ENCODE measurements at places on chromosomes 4 and X.

DNA sequence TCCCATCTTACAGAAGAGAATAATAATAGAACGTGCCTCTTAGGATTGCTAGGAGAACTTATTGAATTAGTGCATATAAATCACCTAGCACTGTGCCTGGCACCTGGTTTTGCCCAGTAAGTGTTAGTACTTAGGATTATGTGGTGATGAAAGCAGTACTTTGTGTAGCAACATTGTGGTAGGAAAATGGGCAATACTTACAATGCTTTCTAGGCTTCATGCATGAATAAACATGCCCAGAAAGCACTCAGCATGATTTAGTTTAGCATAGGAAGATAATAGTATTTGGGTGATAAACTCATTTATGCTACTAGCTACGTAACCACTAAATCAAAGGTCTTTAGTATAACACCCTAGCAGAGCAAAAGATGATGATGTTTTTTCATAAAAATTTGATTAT lies 105.6 kb downstream of the NEUROG2 start:
- DNase-seq: no peak

DNA sequence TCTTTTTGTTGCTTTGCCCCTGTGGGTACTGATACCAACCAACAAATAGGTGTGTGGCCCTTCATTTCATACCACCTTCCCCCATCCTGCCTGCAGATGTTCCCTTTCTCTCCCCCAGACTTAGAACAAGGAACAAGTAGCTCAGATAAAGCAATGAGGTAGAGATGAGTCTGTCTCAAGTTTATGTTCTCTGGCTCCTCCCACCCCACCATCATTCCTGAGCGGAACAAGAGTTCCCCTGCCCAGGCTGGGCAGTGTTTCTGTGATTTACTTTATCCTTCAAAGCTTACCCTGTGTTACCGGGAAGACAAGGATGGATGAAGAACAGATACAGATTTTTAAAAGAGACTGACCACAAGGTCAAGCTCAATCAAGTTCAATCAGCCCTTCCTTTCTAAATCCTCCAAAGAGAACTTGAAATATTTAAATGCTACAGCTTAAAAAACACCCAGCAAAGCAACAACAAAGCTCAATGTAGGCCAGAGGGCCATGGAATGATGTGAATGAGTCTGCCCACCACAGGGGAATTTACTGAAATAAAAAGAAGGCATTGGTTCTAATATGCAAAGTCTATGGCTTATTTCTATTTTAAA lies 80.1 kb upstream of the UCP1 start:
- no peak for DNase-seq

DNA sequence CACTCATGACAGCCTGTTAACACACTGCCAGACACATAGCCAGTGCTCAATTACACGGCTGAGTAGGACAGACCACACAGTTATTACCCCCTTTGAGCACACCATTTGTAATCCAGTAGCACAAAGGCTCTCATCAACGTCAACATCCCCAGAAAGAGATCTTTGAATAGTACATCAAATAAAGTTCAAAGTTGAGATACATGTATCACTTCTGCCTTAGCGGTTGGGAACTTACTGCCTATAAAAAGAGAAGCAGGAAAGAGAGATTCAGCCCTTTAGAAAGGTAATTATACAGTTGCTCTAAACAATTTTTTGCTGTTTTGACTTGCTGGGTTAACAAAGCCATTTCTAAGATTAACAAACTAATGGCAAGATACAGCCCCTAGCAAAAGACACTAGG lies 16.2 kb downstream of the ANXA5 start:
- DNase-seq: no peak

GRCh38 chrX:81261576-81261975 lies 59.7 kb downstream of the SH3BGRL start:
- DNase-seq: no peak

DNA sequence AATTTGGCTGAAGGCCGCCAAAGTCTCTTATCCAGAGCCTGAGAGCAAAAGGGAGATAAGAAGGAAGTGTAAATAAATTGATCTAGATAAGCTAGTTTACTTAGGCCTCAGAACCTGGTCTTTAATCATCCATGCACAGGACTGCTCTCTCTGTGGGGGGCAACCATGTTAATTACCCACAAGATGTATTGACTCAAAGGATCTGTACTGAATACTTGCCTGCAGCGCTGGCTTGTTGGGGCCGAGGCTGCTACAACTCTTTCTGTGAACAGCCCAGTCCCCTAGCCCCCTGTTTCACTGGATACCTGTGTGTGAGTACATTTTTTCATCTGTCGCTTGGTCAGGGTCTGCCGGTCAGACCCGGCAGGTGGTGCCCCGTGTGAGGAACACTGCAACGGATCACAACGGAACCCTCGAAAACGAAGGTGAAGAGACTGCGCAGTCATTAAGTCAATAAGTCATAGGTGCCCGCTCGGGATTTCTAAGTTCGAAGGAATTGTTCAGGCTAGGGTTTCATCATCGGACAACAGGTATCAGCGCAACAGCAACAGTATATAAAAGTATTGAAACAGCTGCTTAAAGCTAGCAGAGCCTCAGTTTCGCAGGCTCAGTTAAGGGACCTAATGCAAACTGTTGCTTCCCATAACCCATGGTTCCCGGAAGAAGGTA lies 8.3 kb downstream of the MAGEA11 start:
- DNase-seq: peak; percentile 3

DNA sequence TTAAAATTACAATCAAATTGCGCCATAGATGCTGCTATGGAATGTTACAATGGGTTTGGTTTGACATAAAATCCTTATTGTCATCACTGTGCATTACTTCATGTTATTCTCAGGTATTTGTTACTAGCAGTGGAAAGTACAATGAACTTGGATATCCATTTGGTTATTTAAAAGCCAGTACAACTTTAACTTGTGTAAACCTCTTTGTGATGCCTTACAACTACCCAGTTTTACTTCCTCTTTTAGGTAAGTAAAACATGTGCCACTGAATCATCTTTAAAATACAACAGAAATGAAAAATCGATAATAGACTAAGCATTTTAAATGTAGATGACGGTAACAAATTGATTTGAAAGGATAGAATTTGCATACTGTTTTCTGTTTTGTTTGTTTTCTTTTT lies 35.6 kb downstream of the INTS6L start:
- DNase-seq: no peak

DNA sequence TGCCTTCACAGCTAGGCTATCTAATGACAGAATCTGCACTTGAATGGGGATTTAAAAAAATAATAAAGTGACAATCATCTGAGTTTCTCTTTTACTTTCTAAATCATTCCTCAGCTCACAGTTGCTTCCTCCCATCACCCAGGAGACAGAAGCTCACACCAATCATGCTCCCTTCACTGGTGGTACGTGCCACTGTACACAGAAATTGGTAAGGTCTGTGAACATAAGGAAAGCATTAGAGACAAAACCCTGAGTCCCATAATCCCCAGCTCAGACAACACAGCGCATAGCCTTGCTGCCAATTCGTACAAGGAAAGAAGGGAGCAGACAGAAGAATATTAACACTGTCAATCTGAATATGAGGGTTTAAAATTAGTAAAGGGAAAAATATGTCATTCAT lies 133.1 kb downstream of the IDS start:
- no peak for DNase-seq

DNA sequence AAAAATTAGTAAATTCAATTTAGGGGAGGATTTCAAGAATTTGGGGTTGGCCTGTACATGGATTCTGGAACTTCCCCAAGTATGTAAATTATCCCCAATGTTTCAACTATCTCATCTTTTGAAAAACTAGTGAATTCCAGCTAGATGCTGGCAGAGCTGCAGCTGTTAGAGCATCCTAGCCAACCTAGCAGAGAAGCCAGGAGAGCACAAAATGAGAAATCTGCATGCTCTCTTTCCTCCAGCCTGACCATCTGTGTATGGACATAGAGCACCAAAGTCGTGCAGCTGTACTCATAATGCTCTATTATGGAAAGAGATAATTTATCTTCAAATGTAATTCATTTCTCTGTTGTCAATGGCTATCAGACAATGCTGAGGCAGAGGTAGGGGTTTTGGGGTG lies 1217.7 kb downstream of the PCDH19 start:
- DNase-seq: no peak

- DNase-seq: no peak
Observed at GRCh38 chrX:19877431-19877830, 10.0 kb downstream of the SH3KBP1 start.

GRCh38 chr4:56821381-56822243 lies at the start of gene SPINK2:
Gene SPINK2, minus strand, starts transcription at chr4:56821701. Its CDS starts 39 bp downstream, at chr4:56821662.
- DNase-seq: peak; percentile 37

DNA sequence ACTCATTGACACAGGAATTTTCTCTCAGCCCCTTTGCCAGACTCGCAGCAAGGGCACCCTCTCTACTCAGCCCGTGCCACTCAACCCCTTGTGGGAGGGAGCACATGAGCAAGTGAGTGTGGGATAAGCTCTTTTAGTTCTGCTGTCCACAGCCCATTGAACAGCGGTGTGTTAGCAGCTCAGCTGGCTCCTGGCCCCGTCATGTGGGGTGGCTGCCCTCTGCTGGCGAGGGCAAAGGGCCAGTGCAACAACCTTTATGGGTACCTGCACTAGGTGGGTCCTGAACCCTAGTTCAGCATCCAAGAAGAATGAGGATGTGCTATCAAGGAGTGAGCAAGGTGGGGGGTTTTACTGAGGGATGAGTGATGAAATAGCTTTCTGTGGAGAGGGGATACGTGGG lies 85.0 kb upstream of the ZNF81 start:
- DNase-seq: no peak

DNA sequence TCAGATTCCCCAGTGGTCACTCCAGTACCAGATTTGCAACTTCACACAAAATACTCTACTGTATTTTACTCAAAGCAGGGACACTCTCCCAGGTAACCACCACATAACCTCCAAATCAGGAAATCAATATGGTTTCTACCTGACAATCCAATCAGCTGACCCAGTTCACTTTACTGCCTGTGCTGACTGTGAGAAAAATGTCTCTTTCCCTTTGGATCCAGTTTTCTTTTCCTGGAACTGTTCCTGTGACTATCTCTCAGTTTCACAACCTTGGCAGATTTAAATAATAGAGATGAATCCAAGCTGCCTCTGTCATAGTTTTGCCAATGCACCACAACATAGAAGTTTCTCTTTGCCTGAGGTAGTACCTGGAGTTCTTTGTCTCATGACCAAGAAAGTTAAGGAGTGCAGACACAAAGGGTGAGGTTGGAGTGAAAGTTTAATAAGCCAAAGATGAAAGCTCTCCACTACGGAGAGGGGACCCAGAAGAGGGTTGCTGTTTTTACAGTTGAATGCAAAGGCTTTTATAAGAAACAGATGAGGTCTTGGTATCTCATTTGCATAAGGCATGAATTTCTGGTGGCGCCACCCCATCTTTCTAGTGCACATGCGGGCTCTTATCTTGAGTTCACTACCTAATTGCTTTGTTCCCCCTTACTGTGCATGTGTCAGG lies 29.7 kb upstream of the IL9R start:
- DNase-seq: no peak

DNA sequence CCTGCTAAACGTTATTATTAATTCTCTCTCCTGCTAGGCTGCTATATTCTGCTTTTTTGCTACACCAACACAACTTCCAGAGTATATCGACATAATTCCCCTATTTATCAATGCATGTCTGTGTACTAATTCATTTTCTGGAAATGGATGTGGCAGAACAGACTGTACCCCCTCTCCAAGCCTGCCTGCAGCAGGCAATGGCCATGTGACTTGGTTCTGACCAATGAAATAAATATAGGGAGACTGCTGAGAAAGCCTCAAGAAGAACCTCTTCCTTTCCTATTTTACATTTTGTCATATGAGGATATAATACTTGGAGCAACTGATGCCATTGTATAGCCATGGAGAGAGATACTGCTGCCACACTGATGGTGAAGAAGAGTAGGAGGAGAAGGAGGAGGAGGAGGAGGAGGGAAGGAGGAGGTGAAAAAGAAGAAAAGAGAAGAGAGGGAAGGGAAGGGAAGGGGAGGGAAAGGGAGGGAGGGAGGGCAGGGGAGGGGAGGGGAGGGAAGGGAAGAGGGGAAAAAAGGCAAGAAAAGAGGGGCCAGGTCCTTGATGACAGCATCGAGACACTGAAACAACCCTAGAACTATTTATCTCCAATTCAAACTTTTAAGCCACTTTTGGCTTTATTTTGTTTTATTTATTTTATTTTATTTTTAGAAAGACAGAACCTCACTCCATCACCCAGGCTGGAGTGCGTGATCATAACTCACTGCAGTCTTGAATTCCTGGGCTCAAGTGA lies 57.0 kb upstream of the SPP1 start:
- no peak for DNase-seq

DNA sequence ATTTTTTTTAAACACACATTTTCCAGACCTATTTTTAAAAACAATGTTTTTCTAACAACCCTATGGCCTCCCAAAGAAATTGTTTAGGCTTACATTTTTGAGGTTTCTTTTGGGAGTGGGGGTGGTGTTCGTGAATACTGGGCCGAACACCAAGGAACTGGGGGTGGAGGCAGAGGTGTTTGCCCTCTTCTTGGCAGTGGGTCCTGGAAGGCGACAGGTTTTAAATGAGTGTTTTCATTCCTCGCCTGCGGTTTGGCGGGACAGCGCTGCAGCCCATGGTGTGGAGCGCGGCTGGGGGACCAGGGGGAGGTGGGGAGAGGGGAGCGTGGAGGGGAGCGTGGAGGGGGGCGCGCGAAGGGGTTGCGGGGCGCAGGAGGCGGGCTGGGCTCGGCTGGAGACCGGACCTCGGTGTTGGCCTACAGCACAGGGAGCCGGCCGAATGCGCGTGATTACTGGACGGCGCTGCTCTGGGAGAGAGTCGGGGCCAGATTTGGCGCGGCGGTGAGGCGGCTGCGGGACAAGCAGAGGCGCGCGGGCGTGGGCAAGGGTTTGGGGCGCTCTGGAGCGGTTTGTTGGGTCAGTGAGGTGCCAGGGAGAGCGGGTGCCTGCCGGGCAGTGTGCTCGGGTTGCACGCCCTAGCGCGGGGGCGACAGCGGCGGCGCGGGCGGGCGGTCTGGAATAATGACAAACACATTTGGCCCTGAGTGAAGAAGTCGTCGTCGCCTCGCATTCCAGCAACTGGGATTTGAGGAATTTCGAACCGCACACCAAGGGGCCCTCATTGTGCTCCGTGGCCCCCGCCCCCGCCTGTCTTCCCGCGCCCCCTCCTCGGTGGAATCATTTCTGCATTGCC lies 764 bp downstream of the PDGFRA start:
- peak; percentile 46 for DNase-seq

Data from HuH-7.5 (cell line).